ENCODE measurements at places on chromosomes 16 and 17.

- DNase-seq = no peak
These were observed 6.7 kb downstream of the RPUSD1 start for GRCh38 chr16:781346-782010.

- no peak for DNase-seq
These were observed 95.7 kb downstream of the CACNG1 start for GRCh38 chr17:67139784-67140665.

GRCh38 chr16:70433458-70434103, 5.3 kb downstream of the ST3GAL2 start:
- no peak for DNase-seq

- no peak for DNase-seq
These were observed 2.1 kb downstream of the HIRIP3 start for GRCh38 chr16:29993191-29993902.

DNA sequence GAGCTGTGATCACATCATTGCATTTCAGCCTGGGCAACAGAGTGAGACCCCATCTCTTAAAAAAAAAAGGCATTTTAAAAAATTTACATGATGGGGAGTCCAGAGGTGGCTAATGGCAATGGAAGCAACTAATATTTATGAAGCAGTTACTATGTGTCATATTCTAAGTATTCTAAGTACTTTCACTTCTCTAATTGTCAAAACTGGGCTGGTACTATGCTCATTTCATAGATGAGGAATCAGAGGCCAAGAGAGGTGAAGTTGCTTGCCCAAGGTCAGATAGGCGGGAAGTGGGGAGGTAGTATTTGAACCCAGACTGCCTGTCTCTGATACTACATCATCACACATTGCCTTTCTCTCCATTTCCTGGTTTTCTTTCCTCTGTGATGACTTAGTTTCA, 50.7 kb downstream of the SLC5A11 start:
- DNase-seq = no peak

DNA sequence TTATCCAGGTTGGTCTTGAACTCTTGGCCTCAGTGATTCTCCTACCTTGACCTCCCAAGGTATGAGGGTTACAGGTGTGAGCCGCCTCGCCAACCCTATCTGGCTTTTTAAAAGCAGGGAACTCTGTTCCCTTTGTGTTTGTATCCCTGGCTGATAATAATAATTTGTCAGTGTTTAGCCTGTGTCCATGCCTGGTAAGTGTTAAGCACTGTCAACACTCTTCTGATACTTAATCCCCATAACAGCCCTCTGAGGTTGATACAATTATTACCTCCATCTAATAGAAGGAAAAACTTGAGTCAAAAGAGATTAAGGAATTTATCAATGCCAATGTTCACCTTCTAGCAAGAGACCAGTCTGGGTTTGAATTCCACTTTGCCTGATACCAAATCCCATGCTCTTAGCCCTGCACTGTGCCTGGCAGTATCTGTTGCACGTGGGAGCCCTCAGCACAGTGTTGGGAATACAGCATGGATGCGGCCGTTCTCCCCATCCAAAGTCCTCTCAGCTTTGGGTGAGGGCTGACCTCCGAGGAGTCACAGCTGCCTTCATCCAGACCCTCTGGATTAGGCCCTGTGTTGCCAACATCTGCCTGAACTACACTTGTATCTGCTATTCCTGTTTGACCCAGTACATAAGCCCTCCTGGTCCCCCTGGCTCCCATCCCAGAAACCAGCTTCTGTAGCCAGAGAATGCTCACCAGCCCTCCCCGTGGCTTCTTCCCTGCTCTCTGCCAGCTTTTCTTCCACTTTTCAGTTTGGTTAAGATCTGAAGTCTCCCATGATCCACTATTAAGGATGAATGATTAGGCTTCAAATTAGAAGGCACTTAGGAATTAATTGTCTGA, 335.6 kb upstream of the ASIC2 start:
- DNase-seq = no peak

DNA sequence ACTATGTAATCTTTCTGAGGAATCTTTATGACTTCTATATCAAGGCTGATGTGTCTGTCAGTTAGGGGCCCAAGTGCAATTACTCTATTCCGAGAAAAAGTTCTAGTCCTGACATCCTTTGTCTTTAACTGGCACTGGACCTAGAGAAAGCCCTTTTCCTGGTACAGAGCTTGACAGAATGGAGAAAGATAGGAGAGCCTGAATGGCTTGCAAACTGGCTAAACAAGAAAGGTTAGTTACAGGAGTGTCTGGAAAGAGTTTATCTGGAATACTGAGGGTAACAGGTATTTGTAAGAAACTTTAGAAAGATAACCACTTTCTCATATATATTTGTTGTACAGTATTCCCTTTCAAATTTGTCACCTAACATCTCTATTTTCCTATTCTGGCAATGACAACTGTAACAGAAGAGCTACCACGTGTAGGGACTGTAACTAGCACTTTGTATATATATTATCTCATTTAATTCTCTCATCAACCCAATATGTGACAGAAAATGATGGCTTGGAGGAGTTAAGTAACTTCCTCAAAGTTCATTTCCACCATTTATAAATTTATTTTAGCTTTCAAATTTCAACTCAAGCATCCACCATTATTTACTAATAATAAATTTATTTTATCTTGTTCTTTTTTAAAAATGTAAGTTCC, 97.4 kb upstream of the C17orf78 start:
- DNase-seq = no peak

DNA sequence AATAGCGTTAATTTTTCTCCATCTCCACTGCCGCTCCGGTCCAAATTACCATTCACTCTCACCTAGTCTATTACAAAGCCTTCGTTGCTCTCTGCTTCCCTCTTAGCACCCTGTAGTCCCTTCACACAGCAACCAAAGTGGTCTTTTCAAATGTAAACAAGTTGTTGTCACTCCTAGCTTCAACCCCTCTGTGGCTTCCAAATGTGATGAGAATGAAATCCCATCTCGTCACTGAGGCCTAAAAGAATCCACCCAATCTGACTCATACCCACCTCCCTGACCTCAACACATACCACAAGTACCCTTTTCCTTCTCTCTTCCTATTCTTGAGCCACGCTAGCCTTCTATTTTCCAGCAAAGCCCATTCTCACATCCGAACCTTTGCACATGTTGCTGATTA, 2.2 kb upstream of the PELP1 start:
- DNase-seq = no peak

DNA sequence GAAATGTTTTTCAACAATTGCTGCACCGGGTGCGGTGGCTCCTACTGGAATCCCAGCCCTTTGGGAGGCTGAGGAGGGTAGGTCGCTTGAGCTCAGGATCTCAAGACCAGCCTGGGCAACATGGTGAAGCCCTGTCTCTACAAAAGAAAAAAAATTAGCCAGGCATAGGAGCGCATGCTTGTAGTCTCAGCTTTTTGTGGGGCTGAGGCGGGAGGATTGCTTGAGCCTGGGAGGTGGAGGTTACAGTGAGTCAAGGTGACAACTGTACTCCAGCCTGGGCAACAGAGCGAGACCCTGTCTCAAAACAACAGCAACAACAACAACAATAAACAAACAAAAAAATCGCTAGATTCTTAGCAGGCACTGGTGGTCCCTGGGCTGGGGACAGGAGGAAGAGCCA, 28.5 kb downstream of the IL21R start:
- no peak for DNase-seq

DNA sequence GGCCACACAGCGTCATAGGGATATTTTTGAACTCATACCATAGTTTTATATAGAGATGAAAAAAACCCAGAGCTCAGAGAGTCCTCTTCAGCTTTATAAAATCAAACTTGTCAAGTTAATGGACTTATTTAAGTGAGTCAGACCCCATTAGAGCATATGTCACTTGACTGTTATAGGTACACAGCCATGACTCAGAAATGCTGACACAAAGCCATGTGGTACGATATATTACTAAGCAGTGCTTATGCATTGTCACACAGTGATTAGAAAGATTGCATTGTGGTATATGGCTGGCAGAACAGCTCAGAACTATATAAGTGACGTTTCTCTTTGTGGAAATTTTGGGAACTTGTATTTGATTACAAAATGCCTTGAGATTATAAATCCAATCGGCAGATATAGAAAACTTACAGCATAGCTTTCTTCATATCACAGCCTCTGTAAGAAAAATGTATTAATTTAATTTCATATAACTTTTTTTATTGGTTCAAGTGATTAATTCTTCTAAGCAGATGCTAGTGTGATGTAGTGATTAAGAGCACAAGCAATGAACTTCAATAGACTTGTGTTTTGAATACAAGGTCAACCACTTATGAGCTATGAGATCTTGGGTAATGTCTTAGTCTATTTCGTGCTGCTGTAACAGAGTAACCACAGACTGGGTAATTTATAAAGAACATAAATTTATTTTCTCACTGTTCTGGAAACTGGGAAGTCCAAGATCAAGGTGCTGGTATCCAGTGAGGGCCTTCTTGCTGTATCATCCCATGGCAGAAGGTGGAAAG, 25.8 kb upstream of the GINS3 start:
- DNase-seq = no peak

- DNase-seq = no peak
These were observed 38.6 kb upstream of the NETO2 start for GRCh38 chr16:47182318-47182717.

GRCh38 chr17:62094175-62094574, 29.1 kb upstream of the MED13 start:
- no peak for DNase-seq

DNA sequence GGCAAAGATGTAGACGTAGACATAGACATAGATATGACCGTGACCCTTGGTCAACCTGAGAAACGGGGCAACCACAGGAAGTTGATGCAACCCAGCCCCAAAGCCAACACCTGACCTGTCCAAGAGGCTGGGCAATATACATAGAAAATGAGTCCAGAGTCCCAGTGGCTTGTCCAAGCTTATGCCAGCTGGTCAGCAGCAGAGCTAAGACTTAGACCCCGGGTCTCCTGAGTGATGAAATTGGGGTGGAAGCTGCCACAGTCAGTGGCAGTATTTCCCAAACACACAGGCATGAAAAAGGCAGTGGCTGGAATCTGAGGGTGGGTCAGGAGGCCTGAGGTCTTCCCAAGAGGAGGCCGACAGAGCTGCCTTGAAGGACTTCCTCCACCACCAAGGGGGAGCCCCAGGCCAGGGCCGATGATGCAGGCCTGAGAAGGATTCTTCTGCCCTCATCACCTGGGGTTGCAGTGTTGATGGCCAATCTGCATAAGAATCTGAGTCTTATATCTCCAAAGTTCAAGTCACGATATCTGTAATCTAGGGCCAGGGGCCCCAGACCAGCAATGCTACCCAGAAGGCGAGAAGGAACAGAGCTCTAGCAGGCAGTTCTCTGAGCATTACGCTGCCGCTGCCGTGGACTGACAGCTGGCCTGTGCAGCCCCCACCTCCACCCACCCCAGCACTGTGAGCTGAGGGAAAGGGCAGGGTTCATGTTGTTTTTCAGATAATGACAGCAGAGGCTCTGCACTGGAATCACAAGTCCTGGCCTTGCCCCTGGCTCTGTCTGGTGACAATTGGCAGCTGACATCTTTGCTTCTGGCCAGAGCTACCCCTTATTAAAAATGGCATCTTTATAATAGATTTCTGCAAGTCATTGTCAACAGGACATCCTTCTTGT, 72.7 kb downstream of the GNAO1 start:
- no peak for DNase-seq

- DNase-seq = peak; percentile 30
These were observed 25.6 kb downstream of the ABCC3 start for GRCh38 chr17:50660042-50660886.

- no peak for DNase-seq
These were observed 3.3 kb downstream of the LHX1 start for GRCh38 chr17:36940313-36941264.

DNA sequence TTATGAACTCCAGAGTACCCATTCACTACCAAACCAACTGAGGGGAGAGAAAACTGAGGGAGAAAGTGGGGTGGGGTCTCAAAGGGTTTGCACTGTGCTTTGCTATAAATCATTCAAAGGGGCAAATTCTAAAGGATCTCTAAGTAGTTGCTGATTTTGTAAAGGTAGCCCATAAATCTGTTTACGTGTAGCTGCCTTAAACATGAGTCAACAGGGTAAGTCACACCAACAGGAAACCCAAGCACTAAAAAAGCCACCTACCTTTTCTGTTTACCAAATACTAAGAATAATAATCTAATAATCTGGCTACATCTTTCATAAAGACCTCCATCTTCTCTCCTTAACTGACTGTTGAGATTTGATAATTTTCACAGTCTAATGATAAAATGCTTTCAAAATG, 8.4 kb upstream of the HSBP1 start:
- DNase-seq = no peak

DNA sequence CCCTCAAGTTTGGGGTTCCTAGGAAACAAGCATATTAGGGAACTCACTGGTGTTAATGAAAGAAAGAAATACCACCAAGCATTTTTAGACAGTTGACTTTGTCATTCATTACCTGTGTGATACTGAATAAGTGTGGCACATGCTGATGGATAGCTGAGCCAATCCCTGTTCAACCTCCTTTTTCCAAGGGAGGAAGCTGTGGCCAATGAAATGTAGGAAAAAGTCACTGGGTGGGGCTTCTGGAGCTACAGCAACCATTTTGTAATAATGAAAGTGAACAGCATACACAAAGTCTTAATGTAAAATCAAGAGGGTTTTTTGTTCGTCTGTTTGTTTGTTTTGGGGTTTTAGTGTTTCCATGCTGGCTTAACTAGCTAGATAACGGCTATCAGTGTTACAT, 254.3 kb upstream of the SALL1 start:
- DNase-seq = no peak

DNA sequence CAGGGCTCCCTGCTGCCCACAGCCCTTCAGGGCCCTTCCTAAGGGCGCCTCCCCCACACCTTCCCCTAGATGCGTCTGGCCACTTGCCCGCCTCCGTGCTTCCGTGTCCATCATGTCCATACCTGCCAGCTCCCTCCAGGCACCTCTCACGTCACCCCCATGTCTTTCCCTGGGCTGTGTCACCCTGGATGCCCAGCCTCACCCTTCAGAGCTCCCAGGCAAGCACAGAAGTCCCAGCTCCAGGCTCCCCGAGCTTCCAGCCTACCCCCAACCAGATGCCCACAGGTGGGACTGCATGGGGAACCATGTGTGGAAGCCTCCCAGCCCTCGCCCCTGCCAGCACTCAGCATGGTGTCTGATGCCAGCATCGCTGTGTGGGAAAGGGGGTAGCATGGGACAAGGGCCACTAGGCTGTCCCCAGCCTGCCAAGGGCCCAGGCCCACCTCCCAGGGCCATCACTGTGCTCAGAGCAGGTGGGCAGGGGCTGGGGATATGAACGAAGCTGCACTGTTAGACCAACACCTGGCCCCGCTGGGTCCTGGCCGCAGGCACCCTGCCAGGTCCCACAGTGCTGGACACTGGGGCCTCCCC, 1.9 kb upstream of the AXIN1 start:
- no peak for DNase-seq

GRCh38 chr17:17698869-17699351, 17.7 kb downstream of the RAI1 start:
- DNase-seq = no peak

- DNase-seq = peak; percentile 37
These were observed 5.9 kb upstream of the UBE2O start for GRCh38 chr17:76458580-76459490.

GRCh38 chr17:21345236-21345635, 30.9 kb upstream of the KCNJ12 start:
- no peak for DNase-seq
